ENCODE measurements at places on chromosomes 1 and 21. TPM values are rescaled to one million over a fixed set of nuclear protein-coding genes. Genes with fewer than 3 reads are reported as not detected.

DNA sequence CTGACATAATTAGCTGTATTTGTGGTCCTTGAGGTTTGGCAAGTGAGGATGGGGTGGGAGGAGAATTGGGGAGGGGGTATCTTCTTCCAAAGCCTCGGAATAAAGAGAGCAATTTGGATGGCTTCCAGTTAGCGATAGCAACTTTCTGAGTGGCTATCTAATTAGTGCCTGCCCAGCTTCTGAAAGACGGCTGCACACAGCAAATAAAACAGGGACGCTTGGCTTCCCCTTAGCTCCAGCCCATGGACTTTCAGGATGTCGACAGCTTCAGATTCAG, 31.1 kb downstream of the KLHDC7A start:
- DNase-seq = no peak

- no peak for DNase-seq
These were observed 225.4 kb downstream of the FOXD2 start for GRCh38 chr1:47663286-47663685.

The OR2T6 gene
- total RNA-seq = not detected

The ARHGAP29 gene
- 0.26 TPM for total RNA-seq

All from activated T-cell treated with anti-CD3 and anti-CD28 coated beads, Interleukin-2, amount 50 U/mL, for 4 hours (primary cell).